Liver (tissue), 10 donors: ENCODE measurements at places on chromosomes 4 and X. TPM values are rescaled to one million over a fixed set of nuclear protein-coding genes. Genes with fewer than 3 reads are reported as not detected.

Gene GLOD5
- polyA plus RNA-seq: 3.4 TPM

- no peak for DNase-seq
Measured at GRCh38 chr4:148090503-148091476, 351.4 kb downstream of the NR3C2 start.

DNA sequence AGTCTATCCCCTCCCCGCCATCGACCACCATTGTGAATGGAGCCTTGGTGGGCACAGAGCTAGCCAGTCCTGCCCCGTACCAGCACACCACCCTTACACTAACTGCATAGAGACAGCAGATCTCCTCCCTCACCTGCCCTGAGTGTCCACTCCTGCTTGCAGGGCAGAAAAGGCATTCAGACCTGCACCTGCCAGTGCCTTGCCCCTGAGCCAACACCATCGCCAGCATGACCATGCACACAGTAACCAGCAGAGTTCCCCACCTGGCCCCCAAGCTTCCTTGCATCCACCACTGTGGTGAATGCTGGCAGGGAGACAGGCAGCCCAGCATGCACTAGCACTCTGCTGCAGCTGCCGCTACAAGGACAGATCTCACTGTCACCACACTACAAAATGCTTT lies 397.1 kb downstream of the KLHL4 start:
- DNase-seq: no peak

- no peak for DNase-seq
Measured at GRCh38 chrX:43165343-43165920, 387.5 kb upstream of the PPP1R2C start.

DNA sequence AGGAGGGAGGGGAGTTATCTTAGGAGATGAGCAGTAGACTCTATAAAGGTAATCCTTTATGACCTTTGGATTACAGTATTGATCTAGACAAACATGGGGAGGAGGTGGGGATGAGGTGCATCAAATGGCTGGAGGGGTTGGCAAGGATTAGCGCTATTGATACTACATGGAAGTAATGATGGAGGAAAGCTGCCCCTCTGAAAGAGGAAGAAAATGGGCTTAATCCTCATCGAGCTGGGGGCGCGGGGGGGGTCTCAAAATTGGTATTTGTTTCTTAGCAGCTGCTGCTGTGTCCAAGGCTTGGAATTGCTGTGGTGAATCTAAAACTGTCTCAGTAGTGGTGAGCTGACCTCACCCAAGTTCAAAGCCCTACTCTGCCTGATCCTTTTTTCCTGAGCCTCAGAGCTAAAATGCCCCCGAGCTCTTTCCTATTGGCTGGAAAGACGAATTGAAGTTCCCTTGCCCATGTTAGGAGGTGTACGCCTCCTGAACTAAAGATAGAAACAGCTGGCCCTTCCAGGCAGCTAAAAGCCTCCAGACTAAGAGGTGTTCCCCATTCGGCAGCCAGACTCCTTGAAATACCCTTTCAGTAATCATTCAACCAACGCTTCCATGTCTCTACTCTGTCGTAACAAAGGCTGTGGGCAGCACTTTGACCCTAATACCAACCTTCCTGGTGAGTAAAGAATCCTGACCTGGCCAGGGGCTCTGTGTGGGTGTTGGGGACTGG lies at the start of gene ITGB1BP2:
ITGB1BP2 (plus strand) TSS at position 556 of the 730 bp plus-strand sequence; CDS start at position 613, 57 bp downstream.
- no peak for DNase-seq

Gene NDP
- not detected for polyA plus RNA-seq

DNA sequence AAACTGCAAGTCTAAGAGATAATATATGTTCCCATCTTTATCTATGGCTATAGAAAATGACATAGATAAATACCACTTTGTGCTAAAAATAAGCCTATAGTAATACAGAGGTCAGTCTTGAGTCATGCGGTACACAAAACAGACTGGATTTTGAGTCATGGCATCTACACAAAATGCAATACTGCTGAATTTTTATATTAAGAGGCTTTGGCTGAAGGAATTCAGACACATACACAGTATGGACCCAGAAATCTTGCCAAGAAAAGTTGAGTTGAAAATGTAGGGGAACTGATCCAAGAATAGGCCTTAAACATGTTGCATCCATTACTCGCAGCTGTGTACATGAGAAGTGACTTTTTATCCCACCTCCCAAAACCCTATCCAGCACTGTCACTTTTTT lies 184.4 kb downstream of the TENM3 start:
- DNase-seq: no peak

Gene SMIM31
- polyA plus RNA-seq: not detected

- DNase-seq: no peak
Measured at GRCh38 chr4:40183615-40184411, 13.0 kb upstream of the RHOH start.

- no peak for DNase-seq
Measured at GRCh38 chrX:148270499-148270898, 229.9 kb upstream of the AFF2 start.

DNA sequence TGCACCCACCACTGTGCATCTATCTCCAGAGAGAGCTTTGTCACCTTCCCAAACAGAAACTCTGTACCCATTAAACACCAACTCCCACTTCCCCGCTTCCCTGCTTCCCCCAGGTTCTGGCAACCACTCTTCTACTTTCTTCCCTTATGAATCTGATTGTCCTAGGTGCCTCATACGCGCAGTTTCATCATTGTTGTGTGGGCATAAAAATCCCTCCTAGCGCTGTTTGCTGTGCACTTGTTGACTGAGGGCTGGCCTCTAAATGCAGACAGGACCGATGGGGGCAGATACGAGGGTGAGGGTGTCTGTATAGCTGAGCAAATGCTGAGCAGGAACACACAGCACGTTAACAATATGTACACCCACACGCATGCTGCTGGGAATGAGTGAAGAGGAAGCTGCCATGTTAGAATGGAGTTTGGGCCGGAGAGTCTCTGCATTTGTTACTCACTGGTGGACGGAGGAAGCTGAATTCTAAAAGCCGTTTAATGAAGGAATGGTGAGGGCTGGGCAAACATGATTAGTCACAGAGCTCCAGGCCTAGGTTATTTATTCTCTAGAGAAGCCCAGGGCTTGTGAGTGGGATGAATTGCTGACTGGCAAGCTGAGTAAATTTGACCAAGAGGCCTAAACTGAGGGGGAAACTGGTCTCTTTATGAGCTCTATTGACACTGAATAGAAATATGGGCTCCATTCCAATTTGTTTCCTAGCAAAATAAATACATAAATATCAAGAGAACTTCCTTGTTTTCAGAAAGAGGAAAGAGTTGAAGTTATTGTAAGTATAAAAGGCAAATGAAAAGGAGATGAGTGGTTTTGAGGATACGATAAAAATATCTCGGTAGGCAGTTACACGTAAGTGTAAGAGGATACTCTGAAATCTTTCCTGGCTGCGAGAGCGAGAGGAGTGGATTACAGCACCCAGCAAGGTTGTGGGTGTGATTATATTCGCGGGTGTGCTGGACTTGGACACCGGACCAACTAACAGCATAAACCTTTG lies 95.9 kb upstream of the RPS6KA3 start:
- DNase-seq: no peak

Gene NFXL1
- polyA plus RNA-seq: 3.9 TPM

DNA sequence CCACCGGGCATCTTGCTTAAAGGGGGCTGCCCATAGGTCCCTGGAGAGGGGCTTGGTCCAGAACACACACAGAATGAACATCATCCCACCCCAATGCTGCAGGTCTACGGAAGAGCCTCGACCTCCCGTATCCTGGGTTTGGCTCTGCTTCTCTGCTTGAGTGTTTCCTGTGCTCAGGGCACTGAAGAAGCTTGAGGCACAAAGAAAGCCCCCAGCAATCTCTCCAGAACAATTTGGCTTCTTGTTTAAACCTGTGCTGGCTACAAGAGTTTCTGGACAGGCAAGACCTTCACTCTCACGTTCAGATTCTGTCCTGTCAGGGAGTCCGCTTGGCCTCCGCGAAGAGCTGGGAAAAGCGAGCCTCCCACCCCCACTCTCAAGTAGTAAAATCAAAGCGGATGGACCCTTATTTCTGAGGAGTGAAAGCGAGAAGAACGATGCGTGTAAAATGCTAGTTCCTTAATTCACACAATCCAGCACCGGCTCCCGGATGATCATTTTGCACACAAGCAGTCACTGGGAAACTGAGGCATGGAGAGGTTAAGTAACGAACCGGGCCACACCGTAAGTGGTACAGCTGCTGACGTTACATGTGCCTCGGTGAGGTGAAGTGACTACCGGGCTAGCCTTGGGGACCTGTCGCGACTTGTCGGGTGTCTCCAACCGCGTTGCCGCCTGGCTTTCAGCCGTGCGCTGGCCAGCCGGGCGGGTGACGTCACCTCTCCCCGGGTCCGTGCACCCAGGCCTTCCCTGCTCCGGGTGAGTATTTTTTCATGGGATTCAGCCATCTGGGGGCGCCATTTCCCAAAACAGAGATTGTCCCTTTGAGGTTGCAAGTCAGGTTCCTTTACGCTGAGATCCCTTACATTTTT lies 3.1 kb upstream of the SFRP2 start:
- DNase-seq: no peak
